Mucosa of gallbladder (tissue), 1 donor: ENCODE measurements at places on chromosomes 7 and 10. TPM values are rescaled to one million over a fixed set of nuclear protein-coding genes. Genes with fewer than 3 reads are reported as not detected.

- no peak for DNase-seq
Observed at GRCh38 chr10:1187151-1187854, 131.1 kb downstream of the WDR37 start.

DNA sequence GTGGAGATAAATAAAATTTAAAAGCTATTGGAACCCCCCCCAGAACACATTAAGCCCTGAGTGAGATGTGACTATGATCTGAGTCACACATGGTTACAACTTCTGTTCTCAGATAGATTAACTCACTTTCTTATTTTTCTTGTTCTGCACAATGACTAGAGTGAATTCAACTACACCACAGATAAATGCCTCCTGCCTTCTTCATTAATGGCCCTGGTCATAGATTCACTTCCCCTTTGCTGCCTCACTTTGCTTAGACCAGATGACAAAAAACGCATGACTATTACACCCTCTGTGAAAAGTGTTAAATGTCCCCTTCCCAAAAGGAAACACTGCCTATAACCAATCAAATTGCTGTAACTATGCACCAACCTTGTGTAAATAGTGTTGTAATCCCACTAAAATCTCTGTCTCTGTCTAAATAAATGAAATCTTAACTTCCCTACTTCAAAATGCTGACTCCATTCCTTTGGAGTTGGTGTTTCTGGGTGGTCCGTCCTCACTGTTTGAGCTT lies 49.4 kb downstream of the AKR1D1 start:
- DNase-seq, result no peak

DNA sequence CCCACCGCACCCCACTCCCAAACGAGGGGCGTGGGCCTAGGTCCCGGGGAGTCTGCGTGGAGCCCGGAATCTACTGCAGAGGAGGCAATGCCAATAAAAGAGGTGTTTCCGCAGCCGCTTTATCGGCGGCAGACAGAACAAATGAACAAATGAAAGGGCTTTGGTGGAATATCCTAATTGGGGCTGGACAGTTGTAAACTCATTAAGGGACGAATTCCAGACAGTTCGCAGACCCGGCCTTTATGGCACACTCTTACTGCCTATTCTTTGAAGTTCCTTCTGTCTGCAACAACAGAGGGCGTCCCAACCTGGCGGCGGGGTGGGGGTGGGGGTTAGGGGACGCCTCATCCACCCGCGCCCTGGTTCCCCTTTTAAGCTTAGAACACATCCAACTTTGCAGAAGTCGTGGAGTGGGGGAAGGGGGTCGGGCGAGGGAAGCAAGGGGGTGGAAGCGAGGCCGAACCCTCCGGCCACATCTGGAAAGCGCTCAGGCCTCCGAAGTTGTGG lies 4.1 kb downstream of the HOXA9 start:
- no peak for DNase-seq

GRCh38 chr10:13993169-13993568 lies 337.6 kb downstream of the FRMD4A start:
- DNase-seq, result no peak

GRCh38 chr7:44057849-44058758 lies 7.3 kb downstream of the PGAM2 start:
- no peak for DNase-seq

- DNase-seq, result no peak
Observed at GRCh38 chr10:35735412-35735811, 93.3 kb upstream of the FZD8 start.

DNA sequence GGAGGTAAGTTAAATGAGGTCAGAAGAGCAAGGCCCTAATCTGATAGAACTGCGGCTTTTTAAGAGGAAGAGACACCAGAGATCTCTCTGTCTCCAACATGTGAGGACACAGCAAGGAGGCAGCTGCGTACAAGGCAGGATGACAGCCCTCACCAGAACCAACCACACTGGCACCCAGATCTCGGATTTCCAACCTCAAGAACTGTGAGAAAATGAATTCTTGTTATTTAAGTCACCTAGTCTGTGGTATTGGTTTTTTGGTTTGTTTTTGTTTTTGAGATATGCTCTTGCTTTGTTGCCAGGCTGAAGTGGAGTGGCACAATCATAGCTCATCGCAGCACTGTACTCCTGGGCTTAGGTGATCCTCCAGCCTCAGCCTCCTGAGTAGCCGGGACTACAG lies 127.2 kb downstream of the DLG5 start:
- no peak for DNase-seq

Gene PYROXD2
- total RNA-seq, result 23.1 TPM

Gene IGFBP3
- 67.4 TPM for total RNA-seq

Gene NEUROG3
- not detected for total RNA-seq

Gene AMPH
- total RNA-seq, result 4.9 TPM
